DMS 273 treated with DMSO at 0.1 percent for 48 hours (cell line): ENCODE measurements at places on chromosomes 13 and 19.

GRCh38 chr13:54945973-54946372 is 1917.4 kb downstream of the OLFM4 start:
- DNase-seq = no peak

DNA sequence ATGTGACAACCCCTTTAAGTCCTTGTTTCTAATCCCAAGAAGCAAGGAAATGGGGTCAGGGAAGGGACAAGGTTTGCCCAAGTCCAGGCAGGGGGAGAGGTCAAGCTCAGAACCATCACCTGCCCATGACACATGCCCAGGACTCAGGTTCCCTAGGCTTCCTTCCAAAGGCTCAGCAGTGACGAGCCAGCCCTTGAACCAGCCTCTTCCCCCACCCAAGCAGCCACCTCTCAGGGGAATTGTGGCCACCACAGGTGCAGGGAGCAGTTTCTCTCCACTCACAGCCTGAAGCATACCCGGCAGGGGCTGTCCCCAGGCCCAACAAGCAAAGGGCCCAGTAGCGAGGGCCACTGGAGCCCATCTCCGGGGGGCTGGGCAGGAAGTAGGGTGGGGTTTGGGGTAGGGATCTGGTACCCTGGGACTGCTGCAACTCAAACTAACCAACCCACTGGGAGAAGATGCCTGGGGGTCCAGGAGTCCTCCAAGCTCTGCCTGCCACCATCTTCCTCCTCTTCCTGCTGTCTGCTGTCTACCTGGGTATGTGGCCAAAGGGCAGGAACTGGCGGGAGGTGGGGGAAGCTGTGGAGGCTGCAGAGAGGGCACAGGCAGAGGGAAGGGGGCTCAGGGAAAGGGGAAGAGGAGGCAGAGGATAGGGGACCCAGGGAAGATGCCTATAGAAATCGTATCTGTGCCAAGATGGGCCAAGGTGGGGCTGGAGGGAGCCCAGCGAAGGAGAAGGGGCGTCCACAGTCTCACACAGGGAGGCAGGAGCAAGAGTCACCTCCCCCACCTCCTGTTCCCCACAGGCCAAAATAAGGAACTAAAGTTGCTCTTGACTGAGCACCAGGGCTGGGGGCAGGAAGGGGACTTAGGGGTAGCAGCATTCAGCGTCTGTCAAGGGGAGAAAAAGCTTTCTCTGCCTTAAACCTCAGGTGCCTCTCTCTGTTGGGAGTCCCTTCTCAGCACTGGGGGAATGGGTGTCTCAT is at the start of gene CD79A:
CD79A (plus strand) TSS at position 433 of the 986 bp plus-strand sequence; CDS start at position 459, 26 bp downstream.
- DNase-seq = no peak

GRCh38 chr19:16541526-16542044 is 652 bp downstream of the CHERP start:
- no peak for DNase-seq

GRCh38 chr19:12730064-12730463 is 4.4 kb downstream of the TRIR start:
- DNase-seq = no peak

- DNase-seq = no peak
These were observed 106.6 kb downstream of the COL4A2 start for GRCh38 chr13:110413676-110414040.

DNA sequence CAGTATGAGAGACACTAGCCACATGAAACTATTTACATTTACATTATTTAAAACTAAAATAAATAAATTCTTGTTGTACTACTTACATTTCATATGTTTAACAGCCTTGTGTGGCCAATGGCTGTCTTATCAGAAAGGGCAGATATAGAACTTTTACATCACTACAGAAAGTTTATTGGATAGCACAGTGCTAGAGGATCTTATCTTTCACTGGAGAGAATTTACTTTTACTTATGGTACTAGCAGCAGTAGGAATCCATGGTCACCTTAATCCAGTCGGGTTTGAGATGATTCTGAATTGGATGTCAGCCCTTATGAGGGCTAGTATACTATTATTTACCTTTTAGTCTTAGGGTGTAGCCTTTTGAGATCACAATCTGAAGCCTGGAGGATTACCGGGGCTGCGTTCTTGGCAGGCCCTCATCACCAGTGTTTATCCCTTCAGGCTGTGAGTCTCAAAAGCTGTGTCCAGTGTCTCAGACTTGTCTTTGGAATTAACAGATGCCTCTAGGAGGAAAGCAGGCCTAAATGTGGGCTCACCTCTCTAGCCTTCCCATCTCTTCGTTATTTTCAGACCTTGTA is 21.7 kb downstream of the IFT88 start:
- DNase-seq = no peak
